ENCODE measurements at places on chromosomes 12 and 14. TPM values are rescaled to one million over a fixed set of nuclear protein-coding genes. Genes with fewer than 3 reads are reported as not detected.

DNA sequence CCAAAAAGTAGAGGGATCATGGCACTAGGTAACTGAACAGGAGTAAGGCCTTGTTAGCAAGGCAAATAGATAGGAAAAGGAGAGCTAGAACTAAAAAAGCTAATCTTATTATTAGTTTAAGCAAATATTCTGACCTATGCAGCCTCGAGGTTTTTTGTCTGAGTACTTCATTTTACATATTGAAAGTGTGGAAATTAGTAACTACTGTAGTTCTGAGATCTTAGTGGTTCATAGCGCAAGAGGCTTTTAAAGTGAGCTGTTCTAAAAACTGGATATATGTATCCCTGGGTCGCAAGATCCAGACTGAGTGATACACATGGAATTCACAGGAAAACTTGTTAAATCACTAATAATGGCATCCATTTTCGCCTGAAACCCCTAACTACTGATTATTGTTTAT, 411.0 kb upstream of the SOX5 start:
- H3K4me3 ChIP-seq = no peak overlapping the region
- H3K36me3 ChIP-seq = no peaks in the 10 kb centered on the region
- no peak for DNase-seq
- H3K4me1 ChIP-seq = no peaks in the 10 kb centered on the region

DNA sequence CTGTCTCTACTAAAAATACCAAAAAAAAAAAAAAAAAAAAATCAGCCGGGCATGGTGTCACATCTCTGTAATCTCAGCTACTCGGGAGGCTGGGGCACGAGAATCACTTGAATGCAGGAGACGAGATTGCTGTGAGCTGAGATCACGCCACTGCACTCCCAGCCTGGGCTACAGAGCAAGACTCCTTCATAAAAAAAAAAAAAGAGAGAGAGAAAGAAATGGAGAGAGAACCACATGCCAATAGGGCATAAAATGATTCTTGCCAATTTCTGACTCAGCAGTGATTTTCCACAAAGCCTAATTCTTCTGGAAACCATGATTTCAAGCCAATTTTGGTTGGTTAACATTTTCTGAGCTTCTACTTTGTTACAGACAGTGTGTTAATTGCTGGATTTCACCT, 250.4 kb upstream of the SEL1L start:
- no peak overlapping the region for H3K4me3 ChIP-seq
- no peak for DNase-seq
- H3K27me3 ChIP-seq = no peaks in the 10 kb centered on the region
- no peaks in the 10 kb centered on the region for H3K4me1 ChIP-seq

- H3K36me3 ChIP-seq = no peaks in the 10 kb centered on the region
- DNase-seq = no peak
- no peaks in the 10 kb centered on the region for H3K27me3 ChIP-seq
- no peak overlapping the region for H3K27ac ChIP-seq
- no peaks in the 10 kb centered on the region for H3K4me1 ChIP-seq
These were observed 116.9 kb upstream of the LRIG3 start for GRCh38 chr12:59036973-59037762.

GRCh38 chr12:109475993-109476806, 900 bp downstream of the KCTD10 start:
- H3K4me1 ChIP-seq = peaks cover 26% of the 10 kb centered on the region
- no peak for DNase-seq
- H3K36me3 ChIP-seq = no peaks in the 10 kb centered on the region
- peak overlapping the region; percentile 84 for H3K4me3 ChIP-seq
- H3K27ac ChIP-seq = peak overlapping the region; percentile 95
- no peaks in the 10 kb centered on the region for H3K27me3 ChIP-seq

GRCh38 chr14:89481196-89481595, 64.2 kb upstream of the FOXN3 start:
- DNase-seq = peak; percentile 79
- no peak overlapping the region for H3K4me3 ChIP-seq
- H3K4me1 ChIP-seq = peaks cover 8% of the 10 kb centered on the region
- peak overlapping the region; percentile 67 for H3K27ac ChIP-seq

- DNase-seq = no peak
- no peaks in the 10 kb centered on the region for H3K27me3 ChIP-seq
- no peak overlapping the region for H3K4me3 ChIP-seq
- peaks cover 26% of the 10 kb centered on the region for H3K4me1 ChIP-seq
- no peaks in the 10 kb centered on the region for H3K36me3 ChIP-seq
These were observed 6.0 kb downstream of the CCDC85C start for GRCh38 chr14:99597911-99598600.

- H3K27ac ChIP-seq = no peak overlapping the region
- H3K27me3 ChIP-seq = no peaks in the 10 kb centered on the region
- DNase-seq = no peak
- no peak overlapping the region for H3K4me3 ChIP-seq
These were observed 912.9 kb downstream of the DIO2 start for GRCh38 chr14:79298373-79298772.

DNA sequence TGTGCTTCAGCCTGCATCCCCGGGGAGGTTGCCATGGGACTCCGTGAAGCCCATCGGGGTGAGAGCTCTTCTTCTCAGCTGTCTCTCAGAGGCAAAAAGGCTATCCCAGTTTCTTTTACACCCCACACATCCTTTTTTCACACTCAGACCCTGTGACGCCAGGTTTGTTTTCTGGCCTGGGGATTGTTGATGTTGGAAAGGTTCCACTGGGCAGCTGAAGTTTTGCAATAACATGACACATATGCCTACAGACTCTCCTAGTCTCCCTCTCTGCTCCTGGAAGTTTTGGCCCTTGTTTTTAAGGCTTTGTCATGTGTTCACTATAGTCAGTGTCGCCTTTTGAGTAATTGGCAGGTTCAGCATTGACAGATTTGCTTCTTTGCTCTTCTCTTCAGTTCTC, 118.6 kb downstream of the SMOC1 start:
- H3K4me3 ChIP-seq = no peak overlapping the region
- H3K27me3 ChIP-seq = no peaks in the 10 kb centered on the region
- no peak overlapping the region for H3K27ac ChIP-seq
- no peaks in the 10 kb centered on the region for H3K36me3 ChIP-seq

GRCh38 chr12:72888693-72889092, 616.5 kb downstream of the TRHDE start:
- H3K36me3 ChIP-seq = no peaks in the 10 kb centered on the region
- DNase-seq = no peak
- no peaks in the 10 kb centered on the region for H3K27me3 ChIP-seq
- no peaks in the 10 kb centered on the region for H3K4me1 ChIP-seq
- H3K4me3 ChIP-seq = no peak overlapping the region

DNA sequence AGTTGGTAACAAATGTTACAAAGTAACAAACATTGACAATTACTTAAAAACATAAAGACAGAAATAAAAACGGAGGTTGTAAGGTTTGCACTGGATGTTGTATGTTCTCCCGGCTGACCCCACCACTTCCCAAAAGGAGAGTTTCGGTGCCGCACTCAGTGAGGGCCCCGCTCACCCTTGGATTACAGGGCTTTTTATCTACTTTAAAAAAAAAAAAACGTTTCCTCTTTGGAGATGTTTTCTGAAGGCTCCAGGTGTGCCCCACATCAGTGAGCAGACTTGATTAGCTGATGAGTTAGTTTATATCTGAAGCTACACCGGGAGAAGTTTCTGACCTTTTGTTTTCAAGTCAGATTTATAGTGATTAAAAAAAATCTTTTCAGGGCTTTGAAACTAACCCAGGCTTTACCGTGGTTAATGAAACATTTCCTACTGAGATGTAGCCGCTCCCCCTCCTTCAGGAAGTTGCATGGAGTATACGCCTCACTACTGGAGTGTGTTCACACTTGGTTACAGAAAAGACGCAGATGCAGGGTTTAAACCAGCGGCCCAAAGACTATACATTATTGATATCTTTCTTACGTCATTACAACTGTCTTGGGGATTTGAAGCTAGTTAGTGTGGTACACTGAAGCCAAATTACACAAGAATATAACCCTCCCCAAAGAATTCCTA, 38.0 kb upstream of the BCL7A start:
- no peak overlapping the region for H3K4me3 ChIP-seq
- H3K27ac ChIP-seq = no peak overlapping the region

DNA sequence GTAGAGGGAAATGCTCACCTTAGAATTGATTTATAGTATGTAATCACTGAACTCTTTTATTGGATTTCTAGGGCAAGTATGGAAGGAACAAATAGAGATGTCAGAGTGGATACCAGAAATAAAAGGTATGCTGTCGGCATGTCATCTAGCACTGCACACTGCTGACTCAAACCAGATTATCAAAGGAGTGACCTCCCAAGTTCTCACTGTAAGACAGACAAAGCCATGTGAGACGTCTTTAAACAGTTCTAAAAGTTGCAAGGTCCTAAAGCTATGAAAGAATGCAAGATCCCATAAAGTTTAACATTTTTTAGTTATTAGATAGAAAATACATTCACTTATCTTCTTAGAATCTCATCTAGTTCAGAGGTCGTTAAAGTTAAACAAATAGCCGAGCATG, 70.0 kb upstream of the CPM start:
- H3K27ac ChIP-seq = no peak overlapping the region
- H3K4me1 ChIP-seq = no peaks in the 10 kb centered on the region
- H3K27me3 ChIP-seq = peaks cover 8% of the 10 kb centered on the region
- H3K36me3 ChIP-seq = no peaks in the 10 kb centered on the region
- no peak overlapping the region for H3K4me3 ChIP-seq
- no peak for DNase-seq

DNA sequence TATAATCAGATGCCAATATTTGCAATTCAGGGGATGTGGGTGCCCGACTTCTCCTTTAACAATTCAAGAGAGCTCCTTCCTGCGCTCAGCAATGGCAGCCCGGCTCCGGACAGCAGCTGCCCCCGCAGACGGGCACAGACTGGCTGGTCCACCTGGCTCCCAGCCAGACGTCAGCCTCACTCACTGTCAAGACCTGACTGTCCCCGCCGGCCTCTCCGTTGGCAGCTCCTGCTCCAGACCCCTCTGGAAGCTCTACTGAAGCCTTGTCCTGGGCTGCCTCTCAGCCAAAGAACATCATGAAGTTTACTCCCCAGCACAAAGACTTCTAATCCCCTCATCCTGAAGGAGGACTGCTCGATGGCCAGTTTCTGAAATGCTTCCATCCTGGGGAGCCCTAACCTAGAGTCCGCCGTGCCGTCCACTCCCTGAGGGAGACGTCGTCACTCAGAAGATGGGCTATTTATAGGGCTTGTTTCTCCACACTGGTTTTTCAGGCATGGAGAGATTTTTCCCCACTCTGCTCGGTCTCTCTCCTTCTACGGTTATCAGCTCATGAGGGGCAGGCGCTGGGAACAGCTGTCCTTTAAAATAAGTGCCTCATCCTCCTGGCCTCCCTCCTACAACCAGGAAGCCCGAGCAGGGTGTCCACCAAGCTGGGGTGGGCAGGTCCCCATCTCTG, 126.2 kb downstream of the RFLNA start:
- H3K27me3 ChIP-seq = no peaks in the 10 kb centered on the region
- peaks cover 47% of the 10 kb centered on the region for H3K4me1 ChIP-seq
- peak overlapping the region; percentile 31 for H3K27ac ChIP-seq
- peak; percentile 76 for DNase-seq

DNA sequence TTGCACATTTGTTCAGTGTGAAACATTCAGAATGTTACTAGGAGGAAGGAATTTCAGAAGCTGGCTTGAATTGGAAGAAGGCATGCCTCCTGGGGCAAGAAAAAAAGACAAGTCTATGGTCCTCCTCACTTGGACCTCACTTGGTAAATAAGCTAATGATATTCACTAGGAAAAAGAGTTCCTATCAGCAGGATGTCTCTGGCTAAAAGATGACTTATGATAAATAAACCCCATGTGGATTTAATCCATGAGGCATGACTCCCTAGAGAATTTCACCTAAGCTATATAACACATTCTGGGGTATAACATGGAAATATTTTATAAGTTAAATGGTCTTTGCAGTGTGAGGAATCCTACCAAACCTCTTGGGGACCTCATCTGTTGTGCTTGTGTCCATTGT, 199.9 kb downstream of the LRIG3 start:
- H3K4me3 ChIP-seq = no peak overlapping the region
- no peaks in the 10 kb centered on the region for H3K4me1 ChIP-seq
- H3K36me3 ChIP-seq = no peaks in the 10 kb centered on the region
- no peaks in the 10 kb centered on the region for H3K27me3 ChIP-seq

DNA sequence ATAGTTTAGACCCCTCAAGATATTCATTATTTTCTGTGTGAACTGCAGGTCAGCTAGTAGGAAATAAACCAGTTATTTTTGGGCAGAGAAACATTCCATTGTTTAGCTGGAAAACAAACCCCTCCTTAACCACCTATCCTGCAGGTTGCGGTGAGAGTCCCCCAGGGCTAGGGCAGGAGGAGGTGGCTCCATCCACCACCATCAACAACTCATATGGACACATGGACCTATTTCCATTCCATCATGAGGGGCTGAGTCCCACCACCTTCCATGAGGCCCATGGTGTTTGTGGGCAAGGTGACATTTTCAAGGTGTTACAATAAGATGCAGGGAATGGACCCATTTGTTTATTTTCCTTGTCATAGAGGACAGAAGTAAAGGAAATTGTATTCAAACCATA, 160.1 kb downstream of the FOXN3 start:
- no peak overlapping the region for H3K4me3 ChIP-seq
- no peaks in the 10 kb centered on the region for H3K36me3 ChIP-seq
- H3K27me3 ChIP-seq = no peaks in the 10 kb centered on the region
- H3K4me1 ChIP-seq = peaks cover 52% of the 10 kb centered on the region
- no peak overlapping the region for H3K27ac ChIP-seq

GPR137C gene
- 1.4 TPM for polyA plus RNA-seq

GPX2 gene
- polyA plus RNA-seq = 0.26 TPM

IFNG-AS1 gene
- polyA plus RNA-seq = 0.34 TPM

OR10P1 gene
- not detected for polyA plus RNA-seq

MON2 gene
- polyA plus RNA-seq = 8.7 TPM

TCL1A gene
- polyA plus RNA-seq = not detected

CCND2 gene
- polyA plus RNA-seq = 48.0 TPM
